Activated CD8-positive, alpha-beta T cell treated with anti-CD3 and anti-CD28 coated beads, Interleukin-2, amount 10 ng/mL, durations not matched to agents 7 days and 5 days (primary cell): ENCODE measurements at places on chromosomes 13 and 19.
A peak's percentile ranks its signal among the peaks of the same experiment; 100 is the strongest.

DNA sequence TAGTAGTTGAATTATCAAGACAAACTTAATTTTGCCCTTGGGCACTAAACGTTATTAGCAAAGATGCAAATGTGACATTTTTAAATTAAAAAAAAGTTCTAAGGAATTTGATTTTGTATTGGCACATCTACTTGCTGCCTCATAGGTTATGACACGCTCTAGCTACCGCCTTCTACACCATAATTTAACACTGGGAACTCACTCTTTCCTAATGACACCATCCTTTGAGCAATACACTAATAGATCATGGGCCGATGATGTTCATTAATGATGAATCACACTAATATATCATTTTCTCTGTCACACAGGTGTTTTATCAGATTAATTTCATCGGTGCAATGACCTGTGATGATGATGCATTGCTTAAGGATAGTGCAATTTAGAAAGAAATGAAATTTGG lies 528.8 kb upstream of the PCDH9 start:
- no peak for DNase-seq

DNA sequence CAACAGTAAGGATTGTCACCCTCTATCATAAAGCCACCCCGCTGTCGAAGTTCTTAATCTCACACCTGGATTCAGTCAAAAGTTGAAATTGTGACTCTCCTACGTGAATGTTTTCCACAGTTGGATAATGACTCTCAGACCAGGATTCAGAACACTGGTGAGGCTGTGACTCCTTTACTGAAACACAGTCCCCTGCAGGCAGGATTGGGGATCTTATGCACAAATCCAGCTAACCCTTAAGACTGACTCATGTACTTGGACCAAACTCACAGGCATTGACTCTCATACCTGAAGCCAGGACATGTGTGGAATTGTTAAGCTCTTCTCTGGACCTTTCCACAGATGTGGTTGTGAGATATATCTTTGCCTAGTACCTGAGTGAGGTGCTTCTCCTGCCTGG lies 46.8 kb downstream of the ZNF85 start:
- no peak for DNase-seq

GRCh38 chr19:3268326-3268725 lies 43.9 kb downstream of the CELF5 start:
- no peak for DNase-seq

DNA sequence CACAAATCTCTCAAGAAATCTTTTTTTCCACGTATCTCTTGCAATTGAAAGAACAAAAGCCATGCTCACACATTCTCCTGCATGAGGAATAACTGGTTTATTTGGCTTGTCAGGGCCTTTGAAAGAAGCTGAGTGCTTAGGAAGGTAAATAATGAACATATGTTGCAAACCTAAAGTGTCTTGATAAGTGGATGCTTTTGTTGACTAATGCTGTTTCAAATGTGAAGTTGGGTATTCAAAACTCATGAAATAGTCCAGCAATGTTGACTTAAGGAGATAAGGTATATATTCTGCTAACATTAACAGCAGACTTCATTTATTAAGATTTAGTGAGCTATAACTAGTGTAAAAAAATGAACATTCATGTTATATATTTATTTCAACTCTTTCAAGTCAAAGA lies 1792.7 kb upstream of the MIR17HG start:
- no peak for DNase-seq

DNA sequence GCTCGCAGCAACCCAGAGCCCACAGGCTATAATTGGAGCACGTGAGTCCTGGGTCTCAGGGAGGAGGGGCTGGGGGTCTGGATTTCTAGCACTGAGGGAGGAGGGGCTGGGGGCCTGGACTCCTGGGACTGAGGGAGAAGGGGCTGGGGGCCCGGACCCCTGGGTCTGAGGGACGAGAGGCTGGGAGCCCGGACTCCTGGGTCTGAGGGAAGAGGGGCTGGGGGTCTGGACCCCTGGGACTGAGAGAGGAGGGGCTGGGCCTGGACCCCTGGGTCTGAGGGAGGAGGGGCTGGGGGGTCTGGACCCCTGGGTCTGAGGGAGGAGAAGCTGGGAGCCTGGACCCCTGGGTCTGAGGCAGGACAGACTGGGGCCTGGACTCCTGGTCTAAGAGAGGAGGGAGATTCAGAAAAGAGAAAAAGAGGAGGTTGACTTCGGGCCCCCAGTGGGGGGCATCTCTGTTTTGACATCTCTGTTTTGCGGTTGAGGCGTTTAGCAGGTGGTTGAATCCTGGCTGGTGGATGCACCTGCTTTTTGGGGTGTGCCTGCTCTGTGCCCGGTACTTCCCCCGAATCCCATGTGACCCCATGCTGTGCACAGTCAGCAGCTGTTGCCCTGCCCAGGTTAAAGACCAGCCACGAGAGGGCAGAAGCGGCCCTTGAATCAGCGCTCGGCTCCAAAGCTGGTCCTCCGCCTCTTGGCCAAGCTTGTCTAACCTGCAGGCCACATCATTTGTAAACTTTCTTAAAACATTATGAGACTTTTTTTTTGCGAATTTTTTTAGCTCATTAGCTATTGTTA lies 10.5 kb downstream of the PVR start:
- peak; percentile 82 for DNase-seq

- no peak for DNase-seq
Observed at GRCh38 chr13:51581148-51581820, 3.0 kb upstream of the WDFY2 start.

DNA sequence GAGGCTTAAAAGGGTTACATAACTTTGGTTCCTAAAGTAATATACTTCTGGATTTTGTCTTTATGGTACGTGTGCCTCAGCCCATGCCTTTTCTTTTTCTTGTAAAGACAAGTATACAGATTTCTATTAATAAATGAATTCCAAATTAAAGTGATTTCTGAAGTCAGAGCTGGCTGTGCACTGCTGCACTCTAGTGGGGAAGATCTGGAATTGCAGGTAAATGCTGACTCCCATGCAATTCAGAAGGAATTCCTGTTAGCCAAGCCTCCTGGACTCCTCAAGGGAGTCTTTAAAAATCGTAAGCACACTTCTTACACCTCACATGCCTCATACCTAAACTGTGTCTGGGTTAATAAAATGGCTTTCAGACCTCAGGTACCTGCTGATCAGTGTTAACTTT lies 118.4 kb upstream of the SLC7A1 start:
- no peak for DNase-seq

GRCh38 chr13:76538004-76538403 lies 348.2 kb downstream of the KCTD12 start:
- no peak for DNase-seq

GRCh38 chr13:29594303-29594709 lies 1.2 kb downstream of the SLC7A1 start:
- peak; percentile 48 for DNase-seq

- DNase-seq: no peak
Observed at GRCh38 chr13:112212533-112212932, 145.6 kb downstream of the SOX1 start.

- no peak for DNase-seq
Observed at GRCh38 chr13:80740071-80740470, 399.1 kb upstream of the SPRY2 start.

- no peak for DNase-seq
Observed at GRCh38 chr13:37138169-37138568, 32.7 kb upstream of the CSNK1A1L start.

- no peak for DNase-seq
Observed at GRCh38 chr13:110411688-110412059, 104.6 kb downstream of the COL4A2 start.

DNA sequence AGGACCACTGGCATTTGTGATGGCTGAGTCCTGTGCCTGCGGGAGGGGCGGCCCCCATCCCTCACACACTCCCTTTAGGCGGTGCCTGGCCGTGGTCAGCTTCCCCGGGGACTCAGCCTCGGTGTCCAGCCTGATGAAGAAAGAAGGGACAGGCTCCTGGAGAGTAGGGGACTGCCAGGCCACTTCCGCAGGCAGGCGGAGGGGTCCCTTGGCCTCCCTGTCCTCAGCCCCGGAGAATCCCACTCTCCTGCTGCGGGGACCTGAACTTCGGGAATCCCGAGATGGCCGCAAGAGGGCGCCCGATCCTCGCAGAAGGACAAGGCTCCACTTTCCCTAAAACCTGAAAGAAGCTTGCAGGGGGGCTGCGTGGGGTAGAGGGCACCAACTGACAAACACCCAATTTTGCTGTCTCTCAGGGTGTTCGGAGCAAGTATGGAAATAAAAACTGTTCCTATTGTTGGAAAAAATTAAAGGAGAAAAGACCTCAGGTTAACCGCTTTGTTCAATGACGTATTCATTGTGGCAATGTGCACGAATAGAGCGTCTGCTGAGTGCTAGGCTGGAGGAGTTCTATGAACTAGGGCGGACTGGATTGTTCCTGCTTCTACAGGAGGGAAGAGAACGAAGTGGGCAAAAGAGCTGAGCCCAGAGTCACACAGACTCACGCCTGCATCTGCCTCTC lies 297.3 kb downstream of the ZNF536 start:
- DNase-seq: peak; percentile 49

DNA sequence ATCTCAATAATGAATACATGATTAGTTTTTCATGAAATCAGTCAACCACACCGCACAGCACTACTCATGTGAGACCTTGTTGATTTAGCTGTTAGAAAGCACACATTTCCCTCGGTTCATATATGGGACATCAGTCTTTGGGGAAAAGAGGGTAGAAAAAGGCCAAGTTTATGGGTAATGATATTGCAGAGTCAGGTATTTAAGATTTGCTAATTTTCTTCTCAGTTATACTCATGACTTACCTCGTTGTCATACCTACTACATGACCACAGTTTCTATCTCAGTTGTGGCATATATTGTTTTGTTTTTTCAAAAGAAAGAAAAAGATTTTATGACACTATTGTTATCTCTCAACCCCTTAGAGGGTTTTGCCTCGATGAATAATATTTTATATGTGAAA lies 165.6 kb downstream of the POU4F1 start:
- DNase-seq: no peak
